Right lung (tissue), 10 donors: ENCODE measurements at places on chromosomes 2 and 18. TPM values are rescaled to one million over a fixed set of nuclear protein-coding genes. Genes with fewer than 3 reads are reported as not detected.

GRCh38 chr18:37540424-37541138 lies 25.0 kb downstream of the CELF4 start:
- no peak for DNase-seq

GRCh38 chr18:49098386-49098785 lies 147.6 kb upstream of the SMAD7 start:
- no peak for DNase-seq

The EN1 gene
- not detected for polyA plus RNA-seq

The DSG2 gene
- 29.9 TPM for polyA plus RNA-seq

DNA sequence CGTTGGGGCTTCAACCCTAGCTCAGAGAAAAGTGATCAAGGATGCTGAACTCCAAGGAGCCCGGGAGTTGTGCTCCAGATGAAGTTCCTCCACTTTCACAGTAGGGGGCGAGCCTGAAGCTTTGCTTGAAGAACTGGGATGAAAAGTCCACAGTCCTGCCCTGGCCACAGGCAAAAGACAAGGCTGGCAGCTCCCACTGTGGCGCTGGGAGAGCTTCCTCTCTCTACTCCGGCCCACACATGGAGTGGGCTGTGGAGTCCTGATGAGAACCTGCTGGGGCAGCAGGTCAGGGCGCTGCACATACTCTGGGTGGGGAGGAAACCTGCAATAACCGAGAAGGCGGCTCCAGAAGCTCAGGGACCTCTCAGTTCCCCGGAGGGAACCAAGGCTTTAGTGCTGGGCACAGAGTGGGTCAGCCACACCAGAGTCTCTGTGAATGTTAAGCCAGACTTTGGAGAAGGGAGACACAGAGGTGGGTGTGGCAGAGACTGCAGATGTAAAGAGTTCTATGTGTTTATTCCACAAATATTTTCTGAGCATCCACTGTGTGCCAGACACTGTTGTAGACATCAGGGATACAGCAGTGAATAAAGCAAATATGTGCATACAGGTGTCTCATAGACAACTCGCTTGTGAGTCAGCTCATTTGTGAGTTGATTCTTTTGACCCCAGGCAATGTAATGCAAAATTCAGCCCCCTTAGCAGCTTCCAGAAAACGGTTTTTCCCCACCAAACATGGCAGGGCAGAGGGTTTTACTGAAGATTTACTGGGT lies 48.0 kb upstream of the MRPL33 start:
- DNase-seq, result no peak

GRCh38 chr2:164742738-164743317 lies 98.8 kb downstream of the COBLL1 start:
- no peak for DNase-seq

GRCh38 chr2:190406805-190407204 lies 1.4 kb upstream of the MFSD6 start:
- no peak for DNase-seq

DNA sequence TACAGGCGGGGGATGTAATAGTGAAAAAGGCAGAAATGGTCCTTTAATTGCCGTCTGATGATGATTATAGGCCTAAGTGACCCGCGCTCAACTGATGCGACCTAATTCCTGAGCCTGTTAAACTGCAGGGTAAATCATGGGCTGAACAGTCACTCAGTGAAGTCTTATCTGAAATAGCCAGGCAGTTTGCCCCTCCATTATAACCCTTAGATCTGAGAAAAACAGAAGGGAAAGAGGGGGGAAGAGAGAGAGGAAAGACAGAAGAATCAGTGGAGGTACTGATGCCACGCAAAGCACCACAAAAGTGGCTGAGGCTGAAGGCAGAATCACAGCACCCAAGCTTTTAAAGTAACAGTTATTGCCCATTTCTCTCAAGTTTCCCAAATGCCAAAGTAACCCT lies 73.1 kb upstream of the DNMT3A start:
- DNase-seq, result no peak
